ENCODE measurements at places on chromosomes 2 and 18.
A peak's percentile ranks its signal among the peaks of the same experiment; 100 is the strongest.

- peak; percentile 18 for DNase-seq
Observed at GRCh38 chr18:67540559-67540958, 24.0 kb upstream of the DSEL start.

GRCh38 chr2:197348721-197349360 lies 38.3 kb upstream of the ANKRD44 start:
- DNase-seq: no peak

DNA sequence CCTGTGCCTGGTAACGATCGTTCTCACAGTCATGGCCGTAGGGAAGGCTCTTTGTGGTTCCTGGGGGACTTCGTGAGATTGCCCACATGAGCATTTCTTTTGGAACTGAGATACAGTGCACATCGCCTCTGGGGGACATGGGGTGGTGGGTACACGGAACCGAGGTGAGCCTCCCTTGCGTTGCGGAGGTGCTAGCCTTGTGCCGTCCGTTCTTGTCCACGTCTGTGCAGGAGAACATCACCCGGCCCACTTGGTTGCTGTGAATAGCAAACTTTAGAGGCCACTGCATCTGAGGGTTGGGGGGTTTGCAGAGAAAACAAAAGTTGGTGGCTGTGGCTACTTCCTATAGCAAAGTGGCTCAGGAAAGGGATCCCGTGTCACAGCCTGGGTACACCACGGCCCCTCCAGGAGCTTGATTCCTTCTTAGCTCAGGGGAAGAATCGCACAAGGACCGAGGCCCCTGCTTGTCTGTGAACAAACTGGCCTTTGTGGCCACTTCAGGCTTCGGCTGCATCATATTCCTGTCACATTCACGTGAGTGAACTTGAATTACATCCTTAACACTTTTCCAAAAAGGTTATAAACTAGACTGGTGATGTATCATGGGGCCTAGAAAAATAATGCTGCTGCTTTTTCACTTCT lies 72.6 kb downstream of the LRRFIP1 start:
- DNase-seq: no peak

DNA sequence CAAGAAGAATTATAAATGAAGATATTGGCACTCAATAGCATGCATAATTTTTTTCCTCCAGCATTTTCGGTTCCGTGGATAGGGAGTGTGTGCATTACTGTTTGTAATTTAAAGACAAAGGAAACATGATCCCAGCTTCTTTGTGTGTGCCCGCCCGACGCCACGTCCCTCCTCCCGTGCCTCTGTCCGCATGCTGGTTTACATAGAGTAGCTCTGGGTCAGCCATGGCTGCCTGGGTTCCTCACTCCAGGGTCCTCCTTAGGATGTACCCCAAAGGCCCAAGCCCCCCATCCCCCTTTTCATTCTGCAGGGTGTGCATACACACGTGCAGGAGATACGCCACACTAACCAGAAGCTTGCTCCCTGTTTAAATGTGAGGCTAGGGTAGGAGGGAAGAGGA lies 214.7 kb downstream of the KLHL29 start:
- no peak for DNase-seq

DNA sequence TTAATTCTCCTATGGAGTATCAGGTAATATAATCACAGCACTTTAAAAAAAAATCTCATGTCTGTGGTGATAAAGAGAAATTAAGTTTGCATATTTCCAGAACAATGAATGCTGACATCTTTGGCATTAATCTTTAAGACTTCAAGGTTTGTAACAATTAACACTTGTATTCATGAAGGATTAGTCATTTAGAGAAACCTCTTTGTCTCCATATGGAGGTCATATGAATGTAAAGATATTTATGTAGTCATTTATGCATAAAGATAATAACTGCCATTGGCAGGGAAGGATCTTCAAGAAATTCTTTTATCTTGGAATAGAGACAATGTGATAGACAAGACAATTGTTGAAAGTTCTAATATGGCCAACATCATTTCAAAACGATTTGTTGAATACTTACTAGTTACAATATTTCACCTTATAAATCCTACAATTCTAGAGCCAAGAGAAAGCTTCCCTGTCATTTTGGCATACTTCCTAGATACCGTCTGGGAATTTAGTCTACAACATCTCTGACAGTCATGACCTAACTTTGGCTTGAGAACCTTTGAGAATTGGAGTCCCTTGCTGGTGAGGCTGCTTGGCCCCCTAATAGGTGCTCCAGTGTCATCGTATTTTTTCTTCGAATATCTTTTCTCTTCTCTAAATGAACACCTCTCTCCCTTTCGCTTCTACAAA lies 33.6 kb downstream of the RASGRP3 start:
- no peak for DNase-seq

- peak; percentile 10 for DNase-seq
Observed at GRCh38 chr2:235864733-235865515, 303.3 kb downstream of the GBX2 start.

DNA sequence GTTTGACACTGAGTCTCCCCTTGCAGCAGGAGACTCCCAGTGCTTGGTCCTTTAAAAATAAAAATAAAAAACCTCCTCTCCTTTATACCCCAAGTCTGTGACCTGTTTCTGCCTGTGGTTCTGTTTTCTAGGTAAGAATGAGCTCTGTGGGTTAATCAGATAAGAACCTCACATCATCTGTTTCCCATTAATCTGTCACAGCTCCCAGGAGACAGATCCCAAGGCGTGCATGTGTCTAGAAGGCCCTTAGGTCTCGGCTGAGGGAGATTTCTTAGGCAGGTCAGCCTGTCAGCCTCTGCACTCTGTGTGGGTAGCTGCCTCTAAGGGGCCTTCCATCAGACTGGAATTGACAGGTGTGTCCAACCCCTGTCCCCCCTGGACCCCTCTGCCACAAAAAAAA lies 80.7 kb downstream of the FHOD3 start:
- no peak for DNase-seq

DNA sequence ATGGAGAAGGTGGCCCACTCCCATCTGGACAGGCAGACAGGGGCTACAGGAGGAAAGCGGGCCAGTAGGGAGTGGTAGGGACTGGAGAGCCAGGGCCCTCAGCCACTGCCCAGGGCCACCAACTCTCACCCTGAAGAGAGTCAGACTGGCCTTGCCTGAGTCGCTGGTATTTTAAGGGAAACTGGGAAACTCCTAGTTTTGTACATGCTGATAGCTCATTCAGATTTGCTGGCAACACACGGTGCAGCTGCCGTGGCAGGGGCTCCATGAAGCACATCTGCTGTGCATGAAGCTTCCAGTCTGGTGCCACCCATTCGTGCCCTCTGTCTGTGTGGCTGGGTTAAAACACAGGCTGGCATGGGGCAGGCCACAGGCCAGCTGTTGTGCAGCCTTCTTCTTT lies 137.3 kb upstream of the GLI2 start:
- no peak for DNase-seq

GRCh38 chr2:111686994-111687393 lies 197.0 kb downstream of the ANAPC1 start:
- no peak for DNase-seq

- DNase-seq: no peak
Observed at GRCh38 chr2:20172273-20173055, 52.5 kb downstream of the SDC1 start.

GRCh38 chr18:78411539-78411938 lies 568.1 kb upstream of the SALL3 start:
- no peak for DNase-seq

GRCh38 chr2:176160986-176161824 lies 4.1 kb downstream of the HOXD3 start:
- DNase-seq: no peak

- peak; percentile 58 for DNase-seq
Observed at GRCh38 chr2:182240862-182241371, 185.9 kb downstream of the PDE1A start.

GRCh38 chr2:237154082-237154638 lies 68.5 kb downstream of the COPS8 start:
- peak; percentile 74 for DNase-seq

- DNase-seq: no peak
Observed at GRCh38 chr2:186734957-186735734, 41.3 kb downstream of the FAM171B start.

DNA sequence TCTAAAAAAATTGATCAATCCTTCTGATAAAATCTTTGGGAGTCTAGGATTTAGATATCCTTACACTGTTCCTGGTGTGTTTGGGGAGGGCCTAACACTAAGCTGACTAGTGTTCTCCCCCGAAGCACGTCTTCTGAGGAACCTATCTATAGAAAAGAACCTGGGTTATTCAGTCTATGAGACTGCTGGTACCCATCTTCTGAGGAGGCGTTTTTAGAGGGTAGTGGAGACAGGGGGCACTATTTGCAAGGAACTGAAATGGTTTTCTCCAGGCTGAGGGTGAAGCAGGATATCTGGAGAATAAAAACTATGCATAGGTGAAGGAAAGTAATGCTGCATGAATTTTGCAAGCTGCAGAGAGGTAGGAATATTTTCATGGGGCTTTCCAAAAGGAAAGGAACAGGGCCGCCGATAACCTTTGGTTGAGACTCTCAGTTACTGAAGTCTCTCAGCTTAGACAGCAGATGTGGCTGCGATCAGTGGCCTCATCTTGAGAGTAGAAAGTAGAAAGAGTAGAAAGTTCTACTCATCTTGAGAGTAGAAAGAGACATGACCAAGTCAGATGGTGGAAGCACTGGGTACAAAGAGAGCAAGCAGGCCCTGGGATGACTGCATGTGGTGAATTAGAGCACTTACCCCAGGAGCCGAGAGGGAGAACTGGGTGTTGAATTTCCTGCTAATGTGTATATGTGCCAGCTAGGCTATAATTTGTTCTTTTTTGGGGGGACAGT lies 31.8 kb upstream of the KCNE4 start:
- no peak for DNase-seq

- DNase-seq: no peak
Observed at GRCh38 chr2:8939486-8940114, 63.9 kb downstream of the MBOAT2 start.

- DNase-seq: no peak
Observed at GRCh38 chr2:239465017-239466001, 64.5 kb upstream of the HDAC4 start.

- no peak for DNase-seq
Observed at GRCh38 chr2:120988700-120989511, 253.2 kb downstream of the GLI2 start.

GRCh38 chr2:39541011-39541930 lies 104.2 kb upstream of the MAP4K3 start:
- DNase-seq: no peak

- DNase-seq: no peak
Observed at GRCh38 chr2:85057226-85057962, 75.8 kb upstream of the TCF7L1 start.

DNA sequence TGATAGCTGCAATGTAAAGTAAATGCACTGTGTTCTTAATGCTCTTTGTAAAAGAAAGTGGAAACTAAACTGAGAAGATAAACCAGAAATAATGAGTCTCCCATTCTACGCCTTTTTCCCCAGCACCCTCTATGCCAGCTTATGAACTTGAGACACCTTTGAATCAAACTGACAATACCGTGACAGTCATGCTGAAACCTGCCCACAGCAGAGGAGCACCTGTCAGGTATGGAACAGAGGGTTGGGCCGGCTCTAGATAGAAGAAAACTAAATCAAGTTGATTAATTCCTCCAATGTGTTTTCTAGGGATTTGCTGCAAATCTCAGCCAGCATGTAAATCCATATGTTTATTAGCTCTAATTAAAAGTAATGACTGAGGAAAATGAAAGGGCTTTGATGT lies 520.6 kb upstream of the RAB12 start:
- DNase-seq: no peak

DNA sequence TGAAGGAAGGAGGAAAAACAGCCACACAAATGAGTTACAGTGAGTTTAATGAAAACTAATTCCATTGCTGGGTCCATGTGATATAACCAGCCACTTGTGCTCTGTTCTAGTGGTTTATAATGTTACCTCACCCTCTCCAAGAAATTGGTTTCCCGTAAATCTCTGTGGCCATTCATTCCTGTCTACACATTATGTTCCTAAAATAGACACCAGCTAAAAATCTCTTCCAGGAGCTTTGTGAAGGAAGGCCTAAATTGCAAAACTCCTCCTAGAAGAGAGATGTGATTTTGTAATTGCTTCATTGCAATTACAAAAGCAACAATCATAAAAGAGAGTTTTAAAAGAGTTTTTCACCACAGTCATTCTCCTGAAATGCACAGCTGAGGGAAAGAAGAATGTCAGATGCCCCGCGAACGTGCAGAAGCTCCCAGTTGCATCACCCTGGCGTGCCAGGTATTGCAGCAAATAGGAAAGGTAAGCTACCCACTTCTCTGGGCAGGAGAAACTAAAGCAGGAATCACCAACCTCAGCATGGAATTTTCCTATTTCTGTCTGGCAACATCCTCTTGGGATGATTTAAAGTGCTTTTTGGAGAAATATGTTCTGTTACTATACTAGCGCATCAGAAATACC lies 1.7 kb downstream of the SCN1A start:
- peak; percentile 75 for DNase-seq

- no peak for DNase-seq
Observed at GRCh38 chr2:15385184-15385583, 175.9 kb downstream of the NBAS start.

- DNase-seq: no peak
Observed at GRCh38 chr2:237390235-237390634, 23.7 kb downstream of the COL6A3 start.

DNA sequence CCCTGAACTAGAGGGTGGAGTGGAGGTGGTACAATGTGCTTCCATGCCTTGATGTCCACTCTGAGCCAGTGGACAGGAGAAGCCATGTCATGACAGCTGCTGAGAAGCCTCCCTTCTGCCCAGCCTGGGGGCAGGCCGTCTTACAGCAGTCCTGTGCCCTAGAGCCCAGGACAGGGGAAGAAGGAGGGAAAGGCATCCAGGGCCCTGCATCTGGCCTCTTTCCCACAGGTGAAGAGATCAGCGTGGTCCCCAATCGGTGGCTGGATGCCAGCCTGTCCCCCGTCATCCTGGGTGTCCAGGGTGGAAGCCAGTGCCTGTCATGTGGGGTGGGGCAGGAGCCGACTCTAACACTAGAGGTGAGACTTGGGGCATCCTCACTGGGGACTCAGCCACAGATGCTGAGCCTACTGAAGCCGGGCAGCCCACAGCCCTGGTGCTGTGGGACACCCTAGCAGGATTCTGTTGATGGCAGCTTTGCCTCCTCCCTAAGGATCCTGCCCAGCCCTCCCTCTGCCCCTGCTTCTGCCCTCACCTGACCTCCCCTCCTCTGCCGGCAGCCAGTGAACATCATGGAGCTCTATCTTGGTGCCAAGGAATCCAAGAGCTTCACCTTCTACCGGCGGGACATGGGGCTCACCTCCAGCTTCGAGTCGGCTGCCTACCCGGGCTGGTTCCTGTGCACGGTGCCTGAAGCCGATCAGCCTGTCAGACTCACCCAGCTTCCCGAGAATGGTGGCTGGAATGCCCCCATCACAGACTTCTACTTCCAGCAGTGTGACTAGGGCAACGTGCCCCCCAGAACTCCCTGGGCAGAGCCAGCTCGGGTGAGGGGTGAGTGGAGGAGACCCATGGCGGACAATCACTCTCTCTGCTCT lies 3.1 kb downstream of the IL36RN start:
- DNase-seq: no peak

DNA sequence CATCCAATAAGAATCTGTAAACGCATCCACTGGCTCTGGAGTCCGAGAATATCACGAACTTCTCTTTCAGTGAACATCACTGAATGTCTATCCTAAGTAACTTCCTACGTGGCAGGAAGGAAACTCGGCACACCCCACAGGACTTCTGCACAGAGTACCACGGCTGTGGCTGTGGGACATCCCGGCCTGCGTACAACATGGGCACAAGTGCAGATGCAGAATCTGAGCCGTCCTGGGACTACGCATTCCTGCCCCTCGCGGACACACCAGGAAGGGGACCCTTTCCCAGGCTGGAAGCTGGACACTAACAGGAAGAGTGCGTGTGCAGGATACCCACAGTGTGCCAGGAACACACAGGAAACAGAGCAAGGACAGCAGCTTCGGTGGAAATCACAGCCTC lies 60.6 kb downstream of the ZNF516 start:
- no peak for DNase-seq

GRCh38 chr18:7415081-7415894 lies 151.8 kb upstream of the PTPRM start:
- DNase-seq: peak; percentile 22
